ENCODE measurements at places on chromosomes 5 and 9. TPM values are rescaled to one million over a fixed set of nuclear protein-coding genes. Genes with fewer than 3 reads are reported as not detected.

DNA sequence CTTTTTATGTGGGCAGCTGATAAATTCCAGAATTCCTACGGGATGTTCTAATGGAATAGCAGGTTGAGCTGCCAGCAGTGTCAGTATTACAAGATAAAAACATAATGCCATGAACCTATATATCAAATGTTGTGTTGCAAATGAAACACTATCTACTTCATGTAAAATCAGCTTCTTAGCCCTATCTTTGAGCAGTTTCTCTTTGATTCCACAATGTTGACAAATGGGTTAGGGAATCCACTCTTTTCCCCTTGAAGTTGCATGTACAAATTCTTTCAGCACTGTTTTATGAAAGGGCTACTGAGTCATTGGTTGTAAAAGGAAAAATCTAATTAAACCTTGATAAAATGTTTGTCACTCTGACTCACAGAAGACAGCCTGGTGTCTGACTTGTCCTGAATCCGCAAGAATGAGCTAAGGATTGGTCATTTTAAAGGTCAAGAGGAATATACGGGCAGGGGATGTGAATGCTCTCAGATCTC is 950.6 kb upstream of the NUDT12 start:
- no peak for DNase-seq

- DNase-seq, result no peak
Measured at GRCh38 chr5:13939638-13940037, 4.8 kb downstream of the DNAH5 start.

- no peak for DNase-seq
Measured at GRCh38 chr9:78239506-78239905, 3.6 kb downstream of the CEP78 start.

DNA sequence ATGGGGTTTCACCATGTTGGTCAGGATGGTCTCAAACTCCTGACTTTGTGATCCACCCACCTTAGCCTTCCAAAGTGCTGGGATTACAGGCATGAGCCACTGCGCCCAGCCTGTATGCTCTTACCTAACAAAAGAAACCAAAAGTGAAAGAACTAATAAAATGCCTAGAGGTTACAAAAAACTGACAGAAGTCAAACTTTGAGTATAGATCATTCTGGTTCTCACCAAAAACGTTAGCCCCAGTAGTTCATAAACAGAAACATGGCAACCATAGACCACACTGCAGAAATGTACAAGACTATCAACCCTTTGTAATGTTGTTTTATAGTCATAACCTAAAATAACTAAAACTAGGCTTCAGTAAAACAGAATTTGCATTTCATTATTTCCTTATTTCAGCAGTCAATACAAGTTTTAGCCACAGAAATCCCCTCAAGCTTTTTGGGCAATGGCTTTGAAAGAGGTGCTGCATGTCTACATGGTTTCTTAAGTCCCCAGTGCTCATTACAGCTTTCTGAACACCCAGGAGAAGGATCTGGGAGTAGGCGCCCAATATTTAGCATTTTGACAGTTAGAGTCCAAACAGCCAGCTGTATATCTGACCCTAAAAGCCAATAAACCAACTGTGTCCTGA is 72.5 kb downstream of the EPB41L4A start:
- DNase-seq, result no peak

DNA sequence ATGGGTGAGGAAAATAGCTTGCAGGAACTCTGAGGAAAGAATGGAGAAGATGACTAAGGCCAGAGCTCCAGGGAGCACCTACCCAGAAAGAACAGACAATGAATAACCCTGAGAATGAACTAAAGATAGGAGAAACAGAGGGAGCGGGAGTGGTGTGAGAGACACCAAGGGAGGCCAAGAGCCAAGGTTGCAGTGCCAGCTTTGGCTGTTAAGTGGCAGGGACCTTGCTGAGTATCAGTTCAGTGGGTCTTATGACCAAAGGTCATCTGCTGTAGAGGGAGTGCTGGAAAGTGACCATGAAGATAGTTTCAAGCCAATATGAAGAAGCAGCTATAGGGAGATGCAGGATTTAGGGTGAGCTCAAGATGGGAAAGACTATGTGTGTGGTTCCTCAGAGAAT is 16.7 kb downstream of the P4HA2 start:
- no peak for DNase-seq

DNA sequence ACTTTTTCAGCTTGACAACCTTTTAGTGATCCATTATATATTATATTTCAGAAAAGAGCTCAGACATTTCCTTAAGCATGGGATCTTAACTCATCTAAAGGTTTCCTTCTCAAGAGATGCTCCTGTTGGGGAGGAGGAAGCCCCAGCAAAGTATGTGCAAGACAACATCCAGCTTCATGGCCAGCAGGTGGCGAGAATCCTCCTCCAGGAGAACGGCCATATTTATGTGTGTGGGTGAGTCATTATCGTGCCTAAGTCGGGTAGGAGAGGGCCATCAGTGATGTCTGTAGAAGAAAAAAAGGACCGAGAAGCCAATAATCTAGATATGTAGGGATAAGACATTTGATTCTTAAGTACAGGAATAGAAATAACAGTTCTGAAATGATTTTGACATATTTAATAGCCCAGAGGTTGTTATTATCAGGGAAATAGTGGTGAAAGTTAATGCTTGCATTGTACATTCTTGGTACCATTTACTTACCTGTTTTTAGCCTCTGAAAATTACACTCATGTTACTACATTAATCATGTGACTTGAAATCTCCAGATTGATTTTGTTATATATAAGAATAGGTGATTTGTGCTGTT is 28.2 kb downstream of the MTRR start:
- peak; percentile 59 for DNase-seq

DNA sequence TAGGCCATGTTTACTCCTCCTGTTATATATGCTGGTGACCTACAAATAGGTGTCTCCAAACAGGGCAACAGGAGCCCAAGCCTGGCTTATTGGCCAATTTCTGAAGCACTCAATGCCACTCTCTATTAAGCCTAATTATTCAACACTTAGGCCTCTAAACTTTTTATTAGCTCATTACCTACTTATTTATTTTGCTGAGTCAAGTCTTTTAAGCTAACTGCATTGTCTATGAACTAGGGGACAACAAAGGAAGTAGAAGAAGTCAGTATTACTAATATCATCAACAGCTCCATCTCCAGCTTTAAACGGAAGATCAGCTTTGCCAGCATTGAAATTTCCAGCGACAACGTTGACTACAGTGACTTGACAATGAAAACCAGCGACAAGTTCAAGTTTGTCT is 28.2 kb downstream of the GABRP start:
- DNase-seq, result no peak

PCDHB5 gene
- 0.32 TPM for total RNA-seq

GRCh38 chr5:107195890-107196395 is 474.8 kb downstream of the EFNA5 start:
- no peak for DNase-seq

EPB41L4B gene
- total RNA-seq, result not detected

WHRN gene
- total RNA-seq, result 3.6 TPM

DNA sequence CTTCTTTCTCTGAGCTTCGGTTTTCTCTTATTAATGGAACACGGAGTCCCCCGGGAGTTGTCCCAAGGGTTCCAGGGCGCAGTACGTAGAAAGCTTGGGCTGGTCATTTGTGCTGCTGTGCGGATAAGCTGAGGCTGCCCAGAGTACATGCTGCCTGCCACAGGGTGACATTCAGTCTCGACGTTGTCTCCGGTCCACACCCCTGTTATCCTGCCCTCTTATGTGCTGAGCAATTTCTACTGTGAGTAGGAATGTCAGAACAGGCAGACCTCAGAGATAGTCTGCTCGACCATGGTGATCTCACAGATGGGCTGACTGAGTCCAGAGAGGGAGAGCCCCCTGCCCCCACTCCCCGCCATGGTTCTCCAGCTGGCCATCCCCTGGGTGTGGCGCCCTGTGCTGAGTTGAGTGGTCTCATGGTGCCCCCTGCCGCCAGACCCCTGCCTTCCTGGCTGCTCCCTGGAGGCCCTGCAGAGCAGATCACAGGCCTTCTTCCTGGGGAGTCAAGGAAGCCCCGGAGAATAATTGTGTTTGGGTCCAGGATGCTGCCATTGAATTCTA is 124.0 kb downstream of the RGS3 start:
- DNase-seq, result no peak

CSF2 gene
- not detected for total RNA-seq

DNA sequence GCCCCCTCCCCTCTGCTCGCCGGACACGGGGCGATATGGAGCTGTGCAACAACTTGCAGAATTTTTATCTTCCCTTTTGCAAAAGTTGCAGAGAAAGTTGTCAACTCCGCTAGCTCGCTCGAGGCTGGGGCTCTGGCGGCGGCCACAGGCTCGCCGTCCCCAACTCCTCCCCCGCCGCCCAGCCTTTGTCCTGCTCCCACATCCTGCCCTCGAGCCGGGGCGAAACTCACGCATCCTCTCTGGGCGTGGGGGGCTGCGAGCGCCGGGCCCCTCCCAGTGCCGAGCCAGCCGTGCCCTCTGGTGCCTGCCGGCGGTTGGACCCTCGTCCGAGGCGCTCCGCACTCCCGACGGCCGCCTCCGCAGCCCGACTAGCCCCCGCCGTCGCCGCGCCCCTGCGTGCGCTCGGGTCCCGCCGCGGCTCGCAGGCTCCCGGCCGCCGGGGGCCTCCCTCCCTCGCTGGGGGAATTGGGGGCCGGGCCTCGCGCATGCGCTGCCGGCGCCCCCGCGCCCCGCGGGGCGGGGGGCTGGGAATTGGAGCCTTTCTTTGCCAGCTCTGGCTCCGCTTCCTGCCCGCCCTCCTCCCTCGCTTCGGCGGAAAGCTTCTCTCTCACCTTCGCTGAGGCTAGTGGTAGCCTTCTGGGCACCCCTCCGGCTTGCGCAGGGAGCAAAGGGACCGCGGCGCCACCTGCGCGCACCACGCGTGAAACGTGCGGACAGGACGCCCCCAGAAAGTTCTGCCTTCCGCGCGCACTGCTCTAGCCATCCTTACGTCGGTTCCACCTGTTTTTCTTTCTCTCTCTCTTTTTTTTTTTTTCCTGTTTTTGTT is at the start of gene CCNJL:
TSS of gene CCNJL (minus strand) at position 431 of the 826 bp plus-strand sequence. CDS start 641 bp downstream, outside the sequence.
- DNase-seq, result no peak

HAND1 gene
- total RNA-seq, result not detected

DNA sequence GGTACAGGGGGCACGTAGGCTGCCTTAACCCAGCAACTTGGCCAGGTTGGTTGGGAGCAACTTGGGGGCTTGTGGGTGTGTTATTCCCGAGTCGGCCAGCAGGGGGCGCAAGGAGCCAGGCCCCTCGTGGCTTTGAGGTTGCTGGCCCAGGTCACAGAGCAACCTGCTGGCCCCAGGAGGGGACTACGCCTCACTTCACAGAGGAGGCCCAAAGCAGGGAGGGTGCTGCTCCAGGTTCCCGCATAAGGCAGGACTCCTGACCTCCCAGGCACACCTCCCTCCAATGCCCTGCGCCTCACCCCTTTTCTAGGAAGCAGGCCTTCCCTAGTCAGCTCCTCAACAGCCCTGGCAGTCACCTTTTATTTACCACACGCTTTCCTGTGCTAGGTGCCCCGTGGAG is 18.1 kb downstream of the KYAT1 start:
- DNase-seq, result peak; percentile 30

GRCh38 chr5:125109816-125110215 is 363.4 kb upstream of the ZNF608 start:
- no peak for DNase-seq

GRCh38 chr9:134411440-134412297 is 85.4 kb downstream of the RXRA start:
- no peak for DNase-seq

FREM1 gene
- total RNA-seq, result not detected

- no peak for DNase-seq
Measured at GRCh38 chr5:132528021-132528420, 15.3 kb downstream of the IL5 start.

DNA sequence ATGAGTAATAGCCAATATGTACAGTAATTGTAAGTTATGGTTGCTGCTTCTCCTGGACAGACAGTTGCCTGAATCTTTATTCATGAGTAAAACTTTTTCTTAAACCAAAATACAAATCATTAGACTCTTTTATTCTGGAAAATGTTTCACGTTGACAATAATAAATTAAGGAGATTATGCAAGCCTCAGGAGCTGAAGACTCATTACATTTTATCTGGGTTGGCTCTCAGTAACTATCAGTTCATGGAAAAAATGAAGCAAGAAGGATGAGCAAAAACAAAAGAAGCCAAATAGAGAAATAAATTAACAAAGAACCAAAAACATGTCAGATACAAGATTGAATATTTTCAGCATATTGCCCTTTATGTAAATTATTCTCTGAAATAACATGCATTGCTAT is 88.9 kb upstream of the PRR16 start:
- DNase-seq, result no peak

- DNase-seq, result peak; percentile 60
Measured at GRCh38 chr9:3894772-3895171, 369.0 kb upstream of the RFX3 start.

DNA sequence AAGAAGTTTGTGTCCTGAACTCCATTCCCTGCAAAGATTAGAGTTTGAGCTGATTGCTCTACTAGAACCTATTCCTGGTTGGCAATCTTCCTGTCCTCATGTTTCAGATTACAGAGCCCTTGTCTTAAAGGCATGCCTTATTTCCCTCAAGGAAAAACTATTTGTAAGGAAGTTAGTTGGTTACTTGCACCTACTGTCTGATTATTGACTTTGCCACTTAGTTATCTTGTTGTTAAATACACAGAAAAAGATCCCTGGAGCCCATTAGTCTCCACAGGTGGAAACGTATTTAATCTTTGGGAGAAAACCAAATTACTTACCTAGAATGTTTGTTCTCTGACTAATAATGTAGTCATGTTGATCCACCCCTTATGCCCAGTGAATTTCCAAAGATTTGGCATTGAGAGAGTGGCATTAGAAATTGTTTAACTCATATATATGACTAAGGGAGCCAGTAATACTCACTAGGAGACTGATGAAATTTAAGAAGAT is 132.3 kb upstream of the ELL2 start:
- peak; percentile 9 for DNase-seq

- DNase-seq, result no peak
Measured at GRCh38 chr5:124641154-124641792, 105.2 kb downstream of the ZNF608 start.

DNA sequence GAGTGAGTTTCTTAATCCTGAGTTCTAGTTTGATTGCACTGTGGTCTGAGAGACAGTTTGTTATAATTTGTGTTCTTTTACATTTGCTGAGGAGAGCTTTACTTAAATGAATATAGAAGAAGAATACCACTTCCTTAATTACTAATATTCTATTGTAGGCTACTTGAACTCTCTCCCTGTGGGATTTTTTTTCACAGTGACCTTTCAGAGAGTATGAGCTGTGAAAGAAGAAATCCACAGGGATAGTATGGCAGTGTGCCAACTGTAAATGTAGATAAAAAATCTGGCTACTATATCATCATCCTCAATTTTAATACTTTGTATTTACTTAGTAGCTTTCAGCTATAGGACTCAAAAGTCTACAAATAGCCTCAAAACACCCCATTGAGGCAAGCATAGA is 67.3 kb downstream of the COMMD10 start:
- no peak for DNase-seq

SV2C gene
- total RNA-seq, result not detected

- DNase-seq, result no peak
Measured at GRCh38 chr9:128026773-128027541, 40.2 kb downstream of the NAIF1 start.

GRCh38 chr5:60377826-60378225 is 322.1 kb downstream of the DEPDC1B start:
- DNase-seq, result no peak

- no peak for DNase-seq
Measured at GRCh38 chr5:103744159-103744558, 181.6 kb upstream of the NUDT12 start.

GRCh38 chr5:118902656-118903438 is 85.5 kb downstream of the DTWD2 start:
- DNase-seq, result no peak

PRR7 gene
- total RNA-seq, result 9.9 TPM

GRCh38 chr5:68047035-68047434 is 168.5 kb upstream of the PIK3R1 start:
- DNase-seq, result peak; percentile 86

SCGB3A2 gene
- total RNA-seq, result not detected

ANKRD34B gene
- total RNA-seq, result not detected
